Gastrocnemius medialis (tissue), 4 donors: ENCODE measurements at places on chromosomes 5 and 9. TPM values are rescaled to one million over a fixed set of nuclear protein-coding genes. Genes with fewer than 3 reads are reported as not detected.

DNA sequence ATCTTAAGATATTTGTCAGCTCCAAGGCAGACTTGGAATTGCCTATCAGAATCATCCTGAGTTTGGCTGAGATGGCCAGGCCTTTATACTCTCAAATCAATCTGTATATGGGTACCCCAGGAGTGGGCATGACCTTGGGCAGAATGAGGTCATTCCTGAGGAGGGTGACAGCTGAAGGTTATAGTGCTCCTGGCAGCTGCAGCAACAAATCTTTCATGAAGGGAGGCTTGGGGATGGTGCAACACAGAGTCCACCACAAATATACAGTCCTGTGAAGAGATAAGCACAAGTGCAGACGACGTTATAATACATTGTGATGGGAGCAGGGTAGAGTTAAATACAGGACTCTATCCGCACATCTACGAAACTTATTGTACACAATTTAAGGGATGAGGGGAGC, 21.1 kb upstream of the TRIO start:
- no peaks in the 10 kb centered on the region for H3K4me1 ChIP-seq
- H3K4me3 ChIP-seq: no peak overlapping the region
- no peaks in the 10 kb centered on the region for H3K27me3 ChIP-seq

DNA sequence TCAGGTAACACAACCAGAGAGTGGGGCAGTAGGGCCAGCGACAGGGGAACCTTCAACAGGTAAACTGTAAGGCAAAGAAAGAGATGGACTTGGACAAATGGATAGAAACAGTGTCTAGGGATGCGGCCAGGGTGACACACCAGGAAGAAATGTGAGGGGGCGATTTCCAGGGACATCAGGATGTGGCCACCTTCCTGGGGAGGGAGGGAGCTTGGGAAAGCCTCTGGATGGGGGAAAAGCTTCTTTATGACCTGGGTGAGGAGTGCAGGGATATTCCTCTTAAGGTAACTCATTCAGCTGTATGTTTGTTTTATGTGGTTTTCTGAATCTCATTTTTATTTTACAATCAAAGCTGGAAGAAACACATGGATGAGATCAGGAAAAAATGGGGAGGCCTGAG, 11.9 kb upstream of the NXNL2 start:
- H3K27me3 ChIP-seq: no peaks in the 10 kb centered on the region
- H3K4me3 ChIP-seq: no peak overlapping the region
- no peak overlapping the region for H3K27ac ChIP-seq

- no peak overlapping the region for H3K4me3 ChIP-seq
- no peak overlapping the region for H3K27ac ChIP-seq
- H3K27me3 ChIP-seq: no peaks in the 10 kb centered on the region
- no peaks in the 10 kb centered on the region for H3K4me1 ChIP-seq
- no peak for DNase-seq
Observed at GRCh38 chr5:33048315-33048714, 337.2 kb downstream of the NPR3 start.

- peak overlapping the region; percentile 36 for H3K27ac ChIP-seq
- H3K4me1 ChIP-seq: peaks cover 6% of the 10 kb centered on the region
- no peak for DNase-seq
- peaks cover 37% of the 10 kb centered on the region for H3K27me3 ChIP-seq
- H3K36me3 ChIP-seq: no peaks in the 10 kb centered on the region
Observed at GRCh38 chr9:130260816-130261765, 4.5 kb upstream of the HMCN2 start.

DNA sequence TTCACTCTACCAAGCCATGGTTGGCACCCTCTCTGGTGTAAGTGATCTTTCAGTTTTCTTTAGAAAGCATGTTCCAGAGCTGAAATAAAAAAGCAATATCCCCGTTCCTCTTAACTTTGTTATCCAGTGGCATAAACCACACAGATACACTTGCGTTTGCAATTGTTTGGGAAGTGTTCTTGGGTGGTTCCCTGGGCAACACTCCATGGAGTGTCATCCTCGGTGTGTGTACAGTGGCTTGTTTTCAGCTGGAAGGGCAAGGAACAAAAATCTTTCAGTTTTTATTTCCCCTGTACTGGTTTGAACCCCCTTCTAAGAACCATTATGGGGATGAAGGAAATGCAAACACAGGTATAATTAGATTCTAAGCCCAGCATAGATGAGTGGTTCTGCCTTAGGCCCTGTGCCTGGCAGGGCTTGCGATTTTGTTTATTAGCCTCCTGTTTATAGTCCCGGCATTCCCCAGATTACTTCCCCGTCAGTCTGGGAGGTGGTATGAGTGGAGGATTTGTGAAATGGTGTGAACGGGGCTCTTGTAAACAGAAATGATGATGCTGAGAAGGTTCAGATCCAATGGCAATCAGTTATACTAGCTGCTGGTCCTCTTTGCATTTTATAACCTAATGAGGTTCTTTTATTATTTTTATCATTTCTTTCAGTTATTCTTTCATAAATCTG, 76.0 kb upstream of the CD180 start:
- DNase-seq: no peak
- no peak overlapping the region for H3K27ac ChIP-seq
- H3K4me3 ChIP-seq: no peak overlapping the region
- no peaks in the 10 kb centered on the region for H3K36me3 ChIP-seq
- peaks cover 20% of the 10 kb centered on the region for H3K4me1 ChIP-seq

The IFNB1 gene
- total RNA-seq: not detected

The CTXN3 gene
- not detected for total RNA-seq

The PDE6A gene
- not detected for total RNA-seq
